ENCODE measurements at places on chromosomes 12 and 14. TPM values are rescaled to one million over a fixed set of nuclear protein-coding genes. Genes with fewer than 3 reads are reported as not detected.

Gene OTUB2
- 4.9 TPM for total RNA-seq

Gene WIF1
- 0.41 TPM for total RNA-seq

Gene TAS2R9
- total RNA-seq: 0.41 TPM

Gene FOXG1
- 65.2 TPM for total RNA-seq

Gene SETD1B
- total RNA-seq: 2.4 TPM

Gene CPNE8
- 32.6 TPM for total RNA-seq

Gene TBX5
- total RNA-seq: not detected

Gene C12orf42
- 1.2 TPM for total RNA-seq

Gene SERPINA10
- not detected for total RNA-seq

Gene SYNDIG1L
- 6.9 TPM for total RNA-seq

Gene DIO2
- total RNA-seq: 21.2 TPM

Gene KTN1
- total RNA-seq: 76.2 TPM

Gene ZDHHC22
- total RNA-seq: 5.7 TPM

Gene OAS1
- total RNA-seq: 1.2 TPM

Gene SLC17A8
- 11.0 TPM for total RNA-seq

Gene CYP27B1
- total RNA-seq: not detected

Gene PTCSC3
- total RNA-seq: not detected

Gene PZP
- under 0.01 TPM for total RNA-seq

Gene ARHGEF25
- 38.3 TPM for total RNA-seq

All from frontal cortex (tissue), 4 donors.